Neuronal stem cell (in vitro differentiated cells): ENCODE measurements at places on chromosomes 2 and 18.

DNA sequence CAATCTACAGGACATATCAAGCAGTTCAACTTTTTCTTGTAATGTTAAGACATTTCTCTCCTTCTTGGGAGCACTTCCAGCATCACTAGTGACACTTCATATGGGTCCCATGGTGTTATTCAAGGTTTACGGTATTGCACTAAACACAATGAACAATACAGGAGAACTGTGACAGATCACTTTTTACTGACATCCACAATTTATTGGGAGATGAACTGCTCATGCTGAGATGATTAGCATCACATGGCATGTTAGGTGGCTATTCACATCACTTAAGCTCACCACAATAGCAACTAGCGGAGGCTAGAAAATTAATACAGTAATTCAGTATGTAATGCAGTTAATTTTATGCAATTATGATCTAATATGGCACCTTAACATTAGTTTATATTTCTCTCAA is 264.4 kb downstream of the ERBB4 start:
- DNase-seq = no peak

GRCh38 chr18:22546905-22547570 is 129.3 kb upstream of the CTAGE1 start:
- no peak for DNase-seq

GRCh38 chr2:44706681-44707553 is 234.6 kb upstream of the SIX3 start:
- DNase-seq = peak; percentile 42

GRCh38 chr2:104650405-104650996 is 203.4 kb upstream of the POU3F3 start:
- DNase-seq = no peak

DNA sequence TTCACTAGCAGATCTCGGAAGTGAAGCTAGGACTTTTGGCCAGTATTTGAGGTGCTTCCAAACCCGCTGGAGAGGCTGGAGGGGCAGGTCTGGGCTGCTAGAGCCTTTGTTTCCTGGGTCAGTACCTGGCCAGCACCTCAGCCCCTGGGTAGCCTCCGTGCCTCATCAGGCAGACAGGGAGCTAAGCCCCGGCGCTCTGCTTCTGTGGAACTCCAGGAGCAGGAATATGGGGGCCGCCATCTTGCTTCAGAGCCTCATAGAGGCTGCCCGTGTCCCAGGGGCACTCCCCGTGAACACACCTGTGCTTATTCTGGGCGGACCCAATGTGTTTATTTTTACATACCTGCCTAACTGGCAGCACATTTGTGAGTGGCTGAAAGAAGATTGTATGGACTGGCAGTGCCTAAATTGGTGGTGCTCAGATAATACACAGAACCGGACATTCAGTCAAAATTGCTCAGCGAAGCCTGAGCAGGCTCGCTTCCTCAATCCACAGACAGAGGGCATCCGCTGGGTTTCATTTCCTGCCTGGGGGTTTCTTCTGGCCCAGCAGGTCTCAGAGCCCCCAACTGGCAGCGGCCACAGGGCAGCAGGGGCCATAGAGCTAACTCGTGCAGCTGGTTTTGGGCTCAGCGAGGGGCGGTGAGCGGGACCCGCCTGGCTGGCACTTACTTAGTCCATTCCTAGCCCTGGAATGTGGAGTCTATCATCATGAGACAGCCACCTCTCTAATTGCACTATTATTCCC is 176.8 kb upstream of the ALKAL2 start:
- no peak for DNase-seq

- no peak for DNase-seq
These were observed 208.3 kb downstream of the ERBB4 start for GRCh38 chr2:212330263-212330662.

DNA sequence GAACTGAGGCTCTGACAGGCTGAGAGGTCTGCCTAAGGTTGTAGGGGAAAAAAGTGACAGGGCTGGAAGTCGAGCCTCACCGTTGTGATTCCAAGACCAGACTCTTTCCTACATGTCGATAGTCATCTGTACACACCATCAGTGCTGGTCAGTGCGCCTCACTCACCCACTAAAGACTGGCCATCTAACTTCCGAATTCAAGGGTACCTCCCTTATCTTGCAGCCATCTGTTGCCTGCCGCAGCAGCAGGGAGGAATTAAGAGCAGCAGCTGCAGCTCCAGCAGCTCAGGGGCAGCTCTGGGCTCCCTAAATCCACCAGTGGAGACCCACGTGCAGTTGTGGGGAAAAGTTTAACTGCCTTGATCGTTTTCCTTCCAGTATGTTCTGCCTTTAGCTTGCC is 32.6 kb upstream of the GPR39 start:
- no peak for DNase-seq

- DNase-seq = no peak
These were observed 53.6 kb upstream of the PKDCC start for GRCh38 chr2:41994233-41994637.

DNA sequence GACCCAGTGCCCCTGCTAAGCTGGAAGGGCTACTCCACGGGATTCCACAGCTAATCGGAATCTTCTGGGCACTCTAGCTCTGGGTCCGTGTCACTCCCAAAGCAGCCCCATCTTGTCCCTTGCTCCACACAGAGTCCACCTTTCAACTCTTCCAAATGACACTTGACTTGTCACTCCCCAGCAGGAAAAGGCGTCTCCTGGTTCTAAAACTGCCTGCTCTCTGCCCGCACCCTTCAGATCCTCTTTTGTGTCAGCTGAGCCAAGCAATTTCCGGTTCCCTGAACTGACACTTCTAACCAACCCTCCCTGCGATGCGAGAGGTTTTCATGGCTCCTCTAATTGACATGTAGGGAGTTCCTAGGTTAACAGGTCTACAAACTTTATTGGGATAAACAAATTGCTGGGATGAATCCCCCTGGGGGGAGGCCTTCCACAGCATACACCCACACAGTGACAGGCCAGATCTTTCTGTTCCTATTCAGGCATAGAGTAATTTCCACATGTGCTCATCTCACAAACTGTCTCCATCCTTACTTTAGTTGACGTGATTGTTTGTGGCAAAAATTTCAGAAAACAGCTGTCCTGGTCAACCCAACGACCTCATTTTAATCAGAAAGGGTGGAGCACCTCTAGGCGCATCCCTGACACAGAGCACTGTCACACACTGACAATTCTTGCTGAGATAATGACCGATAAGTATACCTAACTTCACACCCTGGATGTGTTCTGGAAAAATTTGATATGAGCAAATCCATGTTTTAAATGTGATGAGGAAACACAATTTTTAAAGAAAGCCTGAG is 104.9 kb downstream of the RBMS1 start:
- DNase-seq = no peak

DNA sequence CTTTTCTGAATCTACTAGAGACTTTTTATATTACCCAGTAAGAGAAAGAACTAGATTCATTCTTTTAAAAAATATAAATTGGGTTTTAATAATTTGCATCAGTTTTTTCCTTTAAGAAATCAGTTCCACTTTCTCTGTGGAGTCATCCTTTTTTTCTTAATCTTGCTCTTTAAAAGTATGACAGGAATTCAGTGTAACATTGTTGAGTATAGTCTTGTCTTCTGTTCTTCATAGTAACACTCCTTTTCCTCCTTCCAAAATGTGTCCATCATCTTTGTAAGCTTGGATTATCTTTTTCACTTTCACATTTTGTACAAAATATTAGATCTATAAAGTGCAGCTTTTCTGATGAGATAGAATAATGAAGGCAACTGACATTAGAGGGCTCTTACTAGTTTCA is 135.4 kb downstream of the HAUS1 start:
- no peak for DNase-seq

- peak; percentile 21 for DNase-seq
These were observed 796 bp downstream of the SPIRE1 start for GRCh38 chr18:12656938-12657683.

GRCh38 chr2:186064507-186064906 is 325.9 kb downstream of the FSIP2 start:
- DNase-seq = no peak

DNA sequence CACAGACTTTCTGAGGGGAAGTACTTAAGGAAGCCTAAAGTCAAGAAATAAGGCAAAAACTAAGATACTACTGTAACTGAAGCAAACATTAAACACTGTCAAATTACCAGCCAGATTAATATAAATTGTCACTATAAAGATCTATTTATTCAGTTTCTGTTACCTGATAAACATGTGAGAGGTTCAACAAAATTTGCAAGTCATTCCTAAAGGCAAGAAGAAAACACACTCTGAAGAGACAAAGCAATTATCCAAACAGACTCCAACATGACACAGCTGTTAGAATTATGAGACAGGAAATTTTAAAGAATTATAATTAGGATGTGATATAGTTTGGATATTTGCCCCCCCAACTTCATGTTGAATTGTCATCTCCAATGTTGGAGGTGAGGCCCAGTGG is 140.4 kb upstream of the COL3A1 start:
- DNase-seq = no peak

DNA sequence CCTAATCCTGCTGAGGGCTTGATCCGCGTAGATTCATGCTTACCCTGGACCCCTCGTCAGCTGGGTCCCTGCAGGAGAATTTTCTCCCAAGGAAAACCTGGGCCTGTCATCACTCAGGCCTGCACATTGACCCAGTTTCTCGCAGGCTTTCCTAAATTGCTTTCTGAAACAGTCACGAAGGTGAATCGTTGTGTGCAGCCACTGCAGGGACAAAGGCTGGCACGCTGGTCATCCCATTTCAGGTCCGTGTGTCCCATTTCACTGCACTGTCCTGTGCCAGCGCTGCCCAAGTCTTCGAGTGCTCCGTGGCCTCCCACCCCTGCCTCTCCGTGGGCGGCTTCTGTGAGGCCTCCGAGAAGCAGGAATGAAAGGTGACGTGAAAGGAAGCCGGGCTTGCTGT is 62.8 kb upstream of the YWHAQ start:
- DNase-seq = no peak

DNA sequence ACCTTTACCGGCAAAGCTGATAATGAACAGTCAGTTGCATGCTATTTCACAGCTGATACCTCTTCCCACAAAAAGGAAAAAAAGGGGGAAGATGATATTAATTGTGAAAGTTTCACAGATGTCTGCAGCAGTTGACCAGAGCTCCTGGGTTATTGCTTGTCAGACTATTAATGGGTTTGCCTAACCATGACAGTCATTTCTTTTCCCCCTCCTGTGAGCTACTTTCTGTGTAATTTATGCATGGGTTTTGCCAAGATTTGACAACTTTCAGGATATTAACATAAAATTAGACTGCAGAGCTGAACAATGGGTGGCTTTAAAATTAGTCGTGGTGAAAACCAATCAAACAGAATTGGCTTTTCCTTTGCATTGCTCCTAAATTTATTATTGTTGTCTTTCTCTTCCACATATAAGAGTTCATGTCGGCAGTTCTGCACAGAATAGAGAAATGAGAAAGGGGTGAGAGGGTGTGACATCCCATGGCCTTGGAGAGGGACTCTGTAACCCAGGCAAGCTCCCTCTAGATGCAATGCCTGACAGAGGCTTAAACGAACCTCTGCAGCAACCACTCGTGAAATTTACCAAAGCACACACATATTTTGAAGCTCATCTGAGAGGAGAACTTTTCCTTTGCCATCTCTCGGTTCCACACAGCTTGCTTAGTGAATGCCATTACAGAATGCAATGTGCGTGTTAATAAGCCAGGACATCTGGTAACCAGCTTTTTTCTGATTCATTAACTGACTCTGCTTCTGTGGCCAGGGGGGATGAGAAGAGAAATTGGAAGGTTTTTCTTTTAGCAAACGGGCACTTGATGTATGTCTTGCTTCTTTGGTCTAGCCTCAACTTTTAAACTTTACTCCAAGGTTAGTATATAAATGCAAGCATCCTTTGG is 82.2 kb upstream of the ITGA4 start:
- DNase-seq = no peak

DNA sequence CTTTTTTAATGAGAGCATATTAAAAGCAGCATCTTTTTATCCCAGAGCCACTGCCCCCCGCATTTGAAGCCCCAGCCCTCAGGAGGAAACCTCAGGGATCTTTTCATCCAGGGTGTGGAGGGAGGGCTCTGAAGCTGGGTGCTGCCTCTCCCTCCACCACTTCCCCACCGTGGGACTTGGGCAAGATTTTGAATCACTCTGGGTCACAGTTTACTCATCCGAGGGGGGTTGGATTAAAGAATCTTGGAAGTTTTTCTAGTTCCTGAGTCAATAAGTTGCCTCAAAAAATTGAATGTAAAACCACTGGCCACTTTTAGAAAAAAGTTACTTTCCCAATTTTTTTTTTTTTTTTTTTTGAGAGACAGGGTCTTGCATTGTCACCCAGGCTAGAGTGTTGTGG is 62.0 kb upstream of the ANKRD44 start:
- DNase-seq = no peak

GRCh38 chr2:950080-950966 is at the start of gene SNTG2:
TSS of gene SNTG2 (plus strand) at chr2:950849. CDS start at chr2:950997, 148 bp downstream.
- peak; percentile 49 for DNase-seq

- DNase-seq = no peak
These were observed 4.7 kb upstream of the ESCO1 start for GRCh38 chr18:21605213-21605612.

DNA sequence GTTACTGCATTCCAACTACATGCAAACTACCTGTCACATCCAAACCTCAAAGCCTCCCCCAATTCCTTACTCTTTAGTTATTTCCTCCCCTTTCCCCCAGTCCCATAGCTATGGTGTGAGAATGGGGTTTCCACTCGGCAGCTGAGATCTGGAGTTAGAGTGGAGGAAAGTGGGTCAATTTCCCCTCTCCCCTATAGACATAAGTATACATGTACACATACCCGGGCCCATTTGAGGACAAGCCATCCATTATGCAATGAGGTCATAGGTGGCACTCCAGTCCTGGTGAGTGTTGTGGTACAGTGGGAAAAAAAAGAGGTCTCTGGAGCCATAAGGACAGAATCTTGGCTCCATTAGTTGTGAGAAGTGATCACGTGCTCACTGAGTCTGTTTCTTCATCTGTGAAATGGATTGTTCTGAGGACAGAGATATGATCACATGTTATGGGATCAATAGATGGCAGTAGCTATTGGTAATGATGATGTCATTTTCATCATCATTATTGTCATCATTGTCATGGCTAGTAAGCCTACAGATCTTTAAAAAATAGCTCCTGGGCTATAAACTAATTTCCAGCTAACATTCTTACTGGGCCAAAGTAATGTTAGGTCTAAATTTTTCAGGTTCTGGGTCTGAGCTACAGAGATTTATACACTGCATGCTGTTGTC is 119.0 kb downstream of the BCL2L11 start:
- DNase-seq = no peak

- no peak for DNase-seq
These were observed 67.1 kb downstream of the MGAT5 start for GRCh38 chr2:134320930-134321329.

GRCh38 chr2:232502911-232503808 is 15.5 kb upstream of the ECEL1 start:
- DNase-seq = peak; percentile 64

DNA sequence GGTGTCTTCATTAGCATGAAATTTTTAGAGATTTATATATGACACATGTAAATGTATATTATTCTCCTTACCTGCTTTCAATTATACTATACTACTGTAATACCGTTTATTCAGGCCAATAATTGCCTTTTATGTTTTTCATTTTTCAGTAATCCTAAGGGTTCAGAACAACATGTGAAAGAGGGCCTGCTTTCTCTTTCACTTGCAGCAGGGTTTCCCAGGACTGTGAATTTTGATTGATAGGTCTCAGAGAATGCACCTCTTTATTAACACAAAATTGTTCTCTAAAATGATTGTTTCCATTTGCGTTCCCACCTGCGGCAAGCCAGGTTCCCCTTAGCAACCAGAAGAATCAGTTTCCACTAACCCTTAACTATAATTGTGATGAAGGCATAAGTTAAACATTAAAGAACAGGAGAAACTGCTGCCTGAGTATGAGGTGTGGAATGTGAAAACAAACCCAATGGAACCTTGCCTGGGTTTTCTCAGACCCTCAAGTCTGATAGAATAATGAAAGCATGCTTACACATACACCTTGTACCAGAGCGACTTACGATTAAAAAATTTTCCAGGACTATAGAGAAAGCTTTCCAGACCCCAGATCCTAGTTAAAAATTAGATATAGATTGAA is 1591.2 kb upstream of the LRRTM1 start:
- DNase-seq = no peak
